ENCODE measurements at places on chromosomes 16 and 17.

DNA sequence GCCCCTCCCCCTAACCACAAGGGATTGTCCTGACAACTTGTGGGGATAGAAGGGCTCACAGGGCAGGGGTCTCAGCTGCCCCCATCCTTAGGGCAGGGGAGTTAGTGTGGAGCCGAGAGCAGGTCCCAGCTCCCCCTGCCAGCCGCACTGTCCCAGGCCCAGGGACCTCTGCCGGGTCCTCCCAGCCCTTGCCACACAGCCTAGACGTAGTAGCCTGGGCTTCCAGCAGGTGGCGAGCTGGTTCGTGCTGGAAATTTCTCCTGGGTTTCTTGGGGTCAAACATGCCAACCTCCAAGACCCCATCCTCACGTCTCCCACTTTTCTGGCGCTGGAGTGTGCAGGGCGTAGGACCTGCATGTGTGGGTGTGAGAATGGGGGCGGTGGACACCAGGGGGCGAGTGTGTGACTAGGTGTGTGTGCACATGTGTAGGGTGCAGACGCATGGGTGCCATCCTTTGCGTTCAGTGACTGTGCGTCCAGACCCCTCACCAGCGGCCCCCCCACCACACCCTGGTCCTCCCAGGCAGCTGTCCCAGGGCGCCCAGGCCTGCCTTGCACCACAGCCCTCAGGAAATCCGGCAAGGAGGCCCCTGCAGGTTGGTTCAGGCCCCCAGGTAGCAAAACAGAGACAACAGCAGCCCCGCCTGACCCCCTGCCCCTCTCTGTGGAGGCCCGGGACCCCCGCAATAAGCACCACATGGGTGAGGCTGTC, 29.5 kb downstream of the SBK1 start:
- DNase-seq: no peak

GRCh38 chr17:17361867-17362539, 58.8 kb downstream of the NT5M start:
- no peak for DNase-seq

GRCh38 chr16:10338426-10338825, 47.4 kb upstream of the ATF7IP2 start:
- no peak for DNase-seq

GRCh38 chr16:2745961-2746360, 6.5 kb upstream of the SRRM2 start:
- DNase-seq: no peak

GRCh38 chr16:66947302-66948065, 12.2 kb downstream of the CES2 start:
- DNase-seq: peak; percentile 63

GRCh38 chr17:10117581-10118001, 80.8 kb downstream of the GAS7 start:
- no peak for DNase-seq

DNA sequence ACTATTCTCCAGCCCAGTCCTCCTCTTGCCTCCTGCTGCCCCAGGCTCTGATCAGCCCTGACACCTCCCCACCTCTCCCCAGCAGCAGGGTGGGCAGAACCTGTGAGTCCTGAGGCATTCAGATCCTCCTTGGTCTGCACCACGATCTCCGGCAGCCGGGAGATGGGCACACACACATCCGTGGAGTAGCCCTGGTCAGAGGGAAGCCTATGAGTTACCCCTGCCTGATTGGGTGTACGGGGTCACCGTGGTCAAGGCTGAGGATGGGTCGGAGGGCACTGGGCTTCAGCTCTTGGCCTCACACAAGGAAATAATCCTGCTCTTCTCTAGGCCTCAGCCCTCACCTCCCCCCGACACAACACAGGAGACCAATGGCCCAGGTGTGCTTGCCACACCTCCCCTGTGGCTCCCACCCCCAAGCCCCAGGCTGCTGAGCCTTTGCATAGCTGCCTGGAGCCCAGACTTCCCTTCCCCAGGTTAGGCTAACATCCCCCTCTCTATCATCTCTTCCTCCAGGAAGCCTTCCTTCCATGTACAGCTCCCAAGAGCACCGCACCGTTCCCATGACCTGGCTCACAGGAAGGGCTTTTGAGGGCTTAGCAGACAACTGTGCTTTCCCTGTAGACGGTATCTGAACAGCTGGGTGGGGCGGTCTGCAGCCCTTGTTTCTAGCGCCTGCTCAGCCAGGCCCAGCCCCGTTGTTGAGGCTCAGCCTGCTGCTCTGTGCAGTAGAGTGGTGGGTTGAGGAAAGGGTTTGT, 3.7 kb downstream of the LDHD start:
- DNase-seq: no peak

GRCh38 chr17:45170931-45171337, 9.3 kb downstream of the HEXIM2 start:
- no peak for DNase-seq

GRCh38 chr17:40178660-40179059, 1.4 kb downstream of the RAPGEFL1 start:
- DNase-seq: no peak

DNA sequence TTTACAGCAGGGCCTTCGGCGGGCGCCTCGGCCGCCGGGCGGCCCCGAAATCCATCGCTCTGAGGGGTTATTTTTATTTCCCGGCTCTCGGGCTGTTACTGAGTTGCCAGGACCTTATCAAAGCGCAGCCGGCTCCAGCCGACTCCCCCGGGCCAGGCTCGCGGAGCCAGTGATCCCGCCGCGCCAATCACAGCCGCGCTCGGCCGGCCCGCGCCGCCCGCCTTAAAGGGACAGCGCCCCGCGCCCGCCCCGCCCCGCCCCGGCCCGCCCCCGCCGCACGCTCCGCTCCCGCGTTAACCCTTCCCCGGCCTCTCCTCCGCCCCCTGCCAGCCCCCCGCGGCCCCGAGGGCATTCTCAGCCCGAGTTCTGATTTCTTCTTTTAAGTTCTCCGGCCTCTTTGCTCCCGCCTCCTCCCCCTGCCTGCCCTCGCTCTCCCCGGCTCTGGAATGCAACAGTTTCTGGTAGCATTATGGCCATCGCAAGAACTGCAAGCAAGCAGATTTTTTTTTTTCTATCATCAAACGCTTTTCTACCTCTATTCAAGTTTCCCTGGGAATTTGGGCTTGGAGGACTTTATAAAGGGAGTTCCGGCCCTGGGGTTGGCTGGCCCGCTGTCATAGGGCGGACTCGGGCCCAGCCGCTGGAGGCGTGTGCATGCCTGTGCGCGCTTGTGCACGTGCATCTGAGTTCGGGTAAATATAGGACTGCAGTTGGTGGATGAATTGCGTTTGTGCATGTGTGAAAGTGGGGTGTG, at the start of gene AXIN2:
Gene AXIN2 (minus strand): TSS at position 197 of the 754 bp plus-strand sequence. CDS start 3,028 bp downstream, outside the sequence.
- peak; percentile 53 for DNase-seq

- DNase-seq: no peak
Observed at GRCh38 chr17:50737118-50737698, 17.8 kb downstream of the LUC7L3 start.

DNA sequence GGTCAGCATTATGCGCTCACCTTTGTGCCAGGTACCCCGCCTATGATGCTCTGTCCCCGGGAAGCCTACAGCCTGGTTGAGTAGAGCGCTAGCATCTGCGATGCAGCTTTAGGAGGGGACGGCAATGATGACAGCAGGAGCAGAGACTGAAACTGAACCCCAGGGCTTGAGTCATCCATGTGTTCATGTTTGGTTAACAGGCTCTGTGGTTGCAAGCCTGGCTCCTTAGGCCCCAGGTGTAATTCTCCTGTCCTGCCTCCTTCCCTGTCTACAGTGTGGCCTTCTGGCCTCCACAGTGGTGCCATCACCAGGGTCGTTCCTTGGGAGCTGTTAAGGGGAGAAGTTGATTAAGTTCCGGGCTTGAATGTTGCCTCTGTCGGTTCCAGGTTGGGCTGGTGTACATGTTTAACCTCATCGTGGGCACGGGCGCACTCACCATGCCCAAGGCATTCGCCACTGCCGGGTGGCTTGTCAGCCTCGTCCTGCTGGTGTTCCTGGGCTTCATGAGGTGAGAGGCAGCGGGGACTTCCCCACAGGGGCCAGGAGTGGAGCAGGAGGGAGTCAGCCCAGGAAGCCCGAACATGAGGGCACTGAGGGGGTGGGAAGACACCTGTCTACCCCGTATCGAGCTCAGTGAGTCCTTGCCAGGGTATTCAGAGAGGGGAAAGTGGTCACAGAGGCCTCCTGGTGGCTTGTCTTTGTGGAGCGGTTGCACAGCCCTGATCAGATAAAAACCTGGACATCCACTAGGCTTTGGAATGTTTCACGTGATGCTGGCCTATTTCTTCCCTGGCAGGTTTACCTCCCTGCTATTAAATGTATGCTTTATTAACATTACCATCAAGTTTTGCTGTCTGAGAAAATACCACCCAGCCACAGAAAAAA, 9.2 kb upstream of the NAT9 start:
- DNase-seq: no peak

DNA sequence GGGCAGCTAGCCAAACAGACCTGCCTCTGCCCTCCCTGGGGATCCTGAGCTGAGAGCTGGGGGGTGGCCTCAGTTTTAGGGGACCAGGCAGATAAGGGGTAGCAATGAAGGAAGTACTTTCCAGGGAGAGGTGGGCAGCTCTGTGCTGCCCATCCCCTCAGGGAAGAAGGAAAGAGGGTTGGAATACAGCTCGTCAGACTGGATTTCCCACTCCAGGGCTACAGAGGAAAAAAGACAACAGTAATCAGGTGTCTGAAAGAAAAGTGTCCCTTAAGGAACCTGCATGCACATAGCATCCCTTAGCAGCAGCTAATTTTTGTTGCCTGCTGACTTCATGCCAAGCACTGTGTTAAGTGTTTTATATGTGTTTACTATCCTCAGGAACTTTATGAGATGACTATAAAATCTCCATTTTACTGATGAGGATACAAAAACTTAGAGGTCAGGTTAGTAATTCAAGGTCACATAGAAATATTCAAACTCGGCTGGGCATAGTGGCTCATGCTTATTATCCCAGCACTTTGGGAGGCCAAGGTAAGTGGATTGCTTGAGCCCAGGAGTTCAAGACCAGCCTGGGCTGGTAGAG, 3.2 kb upstream of the MRPL58 start:
- no peak for DNase-seq

DNA sequence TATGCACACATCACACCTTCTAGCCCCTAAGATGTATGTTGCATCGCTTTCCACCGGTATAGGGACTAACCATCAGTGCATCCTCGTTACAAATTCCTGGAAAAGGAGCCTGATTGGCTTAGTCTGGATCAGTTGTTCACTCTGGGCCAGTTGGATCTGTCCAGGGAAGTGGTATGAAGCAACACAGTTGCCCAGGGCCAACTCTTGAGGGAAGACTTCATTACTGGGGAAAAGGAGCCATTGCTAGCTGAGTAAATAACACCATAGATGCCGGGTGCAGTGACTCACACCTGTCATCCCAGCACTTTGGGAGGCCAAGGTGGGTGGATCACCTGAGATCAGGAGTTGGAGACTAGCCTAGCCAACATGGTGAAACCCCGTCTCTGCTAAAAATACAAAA, 275.2 kb upstream of the RBFOX1 start:
- DNase-seq: no peak

DNA sequence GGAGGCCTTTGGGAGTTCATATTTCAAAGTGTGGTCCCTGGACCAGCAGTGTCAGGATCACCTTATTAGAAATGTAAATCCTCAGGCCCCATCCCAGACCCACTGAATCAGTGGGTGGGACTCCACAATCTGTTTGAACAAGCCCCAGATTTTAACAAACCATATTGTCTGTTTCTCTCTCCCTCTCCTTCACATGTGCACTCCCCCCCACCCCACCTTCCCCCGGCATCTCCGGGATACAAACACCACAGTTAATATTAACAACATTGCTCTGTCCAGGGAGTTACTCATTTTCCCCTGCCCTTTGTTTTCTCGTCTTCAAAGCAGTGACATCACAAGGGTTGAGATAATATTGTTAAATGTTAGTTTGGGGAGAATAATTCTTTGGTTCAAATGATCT, 127.3 kb downstream of the KATNIP start:
- DNase-seq: no peak

- no peak for DNase-seq
Observed at GRCh38 chr17:58436805-58437239, 19.5 kb upstream of the RNF43 start.

DNA sequence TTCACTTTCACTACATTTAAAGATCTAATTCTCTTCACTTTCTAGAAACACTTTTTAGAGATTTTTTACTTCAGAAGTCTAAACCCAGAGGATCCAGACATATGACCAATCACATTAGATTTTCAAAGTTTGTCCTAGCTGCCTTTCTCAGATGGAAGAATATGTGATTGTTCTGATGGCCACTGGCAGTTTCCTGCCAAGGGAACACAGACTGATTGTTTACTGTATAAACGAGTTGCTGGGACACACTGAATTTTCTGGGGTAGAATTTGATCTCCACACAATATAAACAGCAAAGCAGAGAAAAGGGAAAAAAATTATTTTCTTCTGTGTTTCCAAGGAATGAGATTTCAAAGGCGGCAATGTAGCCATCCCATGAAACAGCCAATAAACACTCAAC, 480.0 kb downstream of the TOX3 start:
- DNase-seq: no peak

DNA sequence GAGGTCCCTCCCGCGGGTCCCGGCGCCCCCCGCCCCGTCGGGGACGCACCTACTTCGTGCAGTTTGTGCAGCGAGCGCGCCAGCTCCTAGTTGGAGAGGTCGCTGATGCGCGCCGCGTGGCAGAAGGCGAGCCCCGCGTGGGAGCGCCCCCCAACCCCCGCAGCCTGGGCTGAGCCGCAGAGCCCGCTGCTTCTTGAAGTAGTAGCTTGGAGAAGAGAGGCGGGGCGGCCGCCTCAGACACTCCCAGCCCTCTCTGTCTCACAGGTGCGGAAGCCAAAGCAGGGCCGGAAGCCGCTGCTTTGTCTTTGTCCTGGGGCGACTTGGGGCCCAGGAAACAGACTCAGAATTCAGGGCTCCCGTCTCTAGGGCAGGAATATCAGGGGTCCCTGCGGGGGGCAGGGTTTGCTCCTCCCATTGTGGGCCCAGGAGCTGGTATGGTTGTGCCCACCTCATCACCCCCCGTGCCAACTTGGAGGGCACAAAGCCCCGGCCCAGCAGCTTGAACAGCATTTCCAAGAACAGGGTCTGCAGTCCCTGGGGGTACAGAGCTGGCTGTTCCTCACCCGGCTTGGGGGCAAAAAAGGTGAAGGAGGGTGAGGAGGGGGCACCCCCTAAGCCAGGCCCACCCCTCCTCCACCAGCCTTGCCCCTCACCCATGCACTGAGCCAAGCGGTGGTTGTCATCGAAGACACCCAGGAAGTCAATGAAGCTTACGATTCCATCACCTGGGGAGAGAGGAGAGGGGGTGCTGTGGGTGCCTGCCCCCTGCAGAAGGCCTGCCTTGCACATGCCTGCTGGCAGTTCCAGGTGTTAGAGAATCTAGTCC, 13.5 kb downstream of the SPATA32 start:
- no peak for DNase-seq

- DNase-seq: no peak
Observed at GRCh38 chr16:61934601-61935000, 101.6 kb downstream of the CDH8 start.

- no peak for DNase-seq
Observed at GRCh38 chr17:72244494-72244893, 123.7 kb downstream of the SOX9 start.

DNA sequence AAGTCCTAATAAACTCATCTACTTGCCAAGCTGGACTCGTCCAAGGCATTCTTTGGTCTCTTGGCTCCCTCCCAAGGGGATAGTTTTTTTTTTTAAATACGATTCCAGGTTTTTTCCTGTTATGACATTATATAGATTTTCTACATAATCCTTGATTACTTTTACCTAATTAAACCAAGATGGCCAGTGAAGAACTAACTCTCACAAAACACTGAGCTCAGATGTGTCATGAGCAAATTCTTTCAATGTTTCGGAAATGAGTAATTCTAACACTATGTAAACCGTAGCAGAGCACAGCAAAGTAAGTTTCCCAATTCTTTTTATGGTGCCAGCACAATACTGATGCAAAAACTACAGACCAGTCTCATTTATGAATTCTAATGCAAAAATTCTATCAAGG, 1.8 kb downstream of the ZNF23 start:
- peak; percentile 52 for DNase-seq

Data from AG04450 (cell line).